Activated CD4-positive, alpha-beta memory T cell treated with anti-CD3 and anti-CD28 coated beads, Interleukin-2, amount 10 ng/mL, durations not matched to agents 7 days and 5 days (primary cell): ENCODE measurements at places on chromosomes 12 and 14. TPM values are rescaled to one million over a fixed set of nuclear protein-coding genes. Genes with fewer than 3 reads are reported as not detected.
A peak's percentile ranks its signal among the peaks of the same experiment; 100 is the strongest.

GRCh38 chr12:109393437-109394345 lies 46.0 kb downstream of the MYO1H start:
- H3K4me3 ChIP-seq, result no peak overlapping the region
- peaks cover 21% of the 10 kb centered on the region for H3K27me3 ChIP-seq

- H3K4me1 ChIP-seq, result peaks cover 23% of the 10 kb centered on the region
- no peaks in the 10 kb centered on the region for H3K27me3 ChIP-seq
- peaks cover 7% of the 10 kb centered on the region for H3K36me3 ChIP-seq
- H3K27ac ChIP-seq, result no peak overlapping the region
Measured at GRCh38 chr14:53183611-53184010, 30.5 kb upstream of the DDHD1 start.

DNA sequence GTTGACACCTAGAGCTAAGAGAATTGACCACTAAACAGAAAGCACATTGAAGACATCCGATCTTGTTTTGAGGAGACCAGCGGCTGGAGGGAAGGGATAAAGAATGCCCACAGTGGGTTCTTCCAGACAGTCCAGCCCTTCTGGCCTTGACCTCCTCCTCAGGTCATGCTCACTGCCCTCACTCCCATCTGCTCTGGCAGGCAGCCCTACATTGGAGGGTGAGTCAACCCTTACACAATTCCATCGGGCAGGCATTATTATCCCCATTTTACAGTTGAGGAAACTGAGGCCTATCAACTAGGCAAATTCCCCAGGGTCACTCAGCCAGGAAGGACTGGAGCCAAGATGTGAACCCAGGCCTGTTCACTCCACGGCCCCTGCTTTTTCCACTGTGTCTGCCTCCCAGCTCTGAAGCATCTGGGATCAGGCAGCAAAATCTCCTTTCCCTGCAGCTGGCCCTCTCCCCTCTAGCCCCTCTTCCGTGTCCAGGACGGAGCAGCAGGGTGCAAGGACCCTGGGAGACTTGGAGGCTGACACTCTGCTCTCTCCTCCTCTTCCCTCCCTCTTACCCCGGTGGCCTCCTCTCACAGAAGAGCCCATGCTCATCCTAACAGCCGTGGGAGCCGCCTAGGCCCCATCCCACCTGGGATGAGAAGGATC lies 5.3 kb downstream of the SCNN1A start:
- H3K27ac ChIP-seq, result no peak overlapping the region
- no peaks in the 10 kb centered on the region for H3K36me3 ChIP-seq

DNA sequence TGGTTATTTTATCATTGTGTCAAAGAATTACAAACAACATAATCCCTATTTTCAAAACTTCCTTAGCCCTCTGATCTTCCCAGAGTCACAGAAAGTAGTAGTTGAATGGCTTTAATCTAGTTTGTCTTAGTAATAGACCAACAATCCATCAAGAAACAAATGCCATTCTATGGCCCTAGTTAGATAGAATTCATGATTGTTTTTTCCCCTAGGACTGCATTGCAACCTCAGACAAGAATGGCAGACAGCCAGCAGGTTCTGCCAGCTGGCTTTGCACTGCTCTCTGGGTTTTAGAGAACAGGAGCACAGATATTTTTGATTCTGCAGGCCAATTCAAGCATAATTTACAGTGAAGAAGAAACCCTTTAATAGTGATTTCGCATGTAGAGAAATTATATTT lies 33.8 kb downstream of the SYT1 start:
- no peak overlapping the region for H3K4me3 ChIP-seq
- no peaks in the 10 kb centered on the region for H3K4me1 ChIP-seq
- H3K36me3 ChIP-seq, result no peaks in the 10 kb centered on the region
- no peak for DNase-seq
- H3K27me3 ChIP-seq, result no peaks in the 10 kb centered on the region

Gene ARMH4
- total RNA-seq, result not detected

Gene RIN3
- total RNA-seq, result 29.3 TPM

GRCh38 chr12:5480218-5480937 lies 48.5 kb downstream of the NTF3 start:
- H3K4me1 ChIP-seq, result no peaks in the 10 kb centered on the region
- DNase-seq, result no peak
- no peaks in the 10 kb centered on the region for H3K36me3 ChIP-seq
- H3K27me3 ChIP-seq, result no peaks in the 10 kb centered on the region

- no peak for DNase-seq
- no peaks in the 10 kb centered on the region for H3K27me3 ChIP-seq
- H3K27ac ChIP-seq, result no peak overlapping the region
- no peak overlapping the region for H3K4me3 ChIP-seq
- H3K4me1 ChIP-seq, result no peaks in the 10 kb centered on the region
Measured at GRCh38 chr12:78331181-78331580, 500.5 kb downstream of the NAV3 start.

- no peak overlapping the region for H3K27ac ChIP-seq
- DNase-seq, result no peak
- no peaks in the 10 kb centered on the region for H3K27me3 ChIP-seq
- H3K4me1 ChIP-seq, result peaks cover 67% of the 10 kb centered on the region
- peaks cover 68% of the 10 kb centered on the region for H3K36me3 ChIP-seq
Measured at GRCh38 chr12:105319691-105320209, 10.7 kb upstream of the C12orf75 start.

GRCh38 chr14:64421166-64421565 lies 33.0 kb downstream of the MTHFD1 start:
- H3K36me3 ChIP-seq, result peaks cover 76% of the 10 kb centered on the region
- peaks cover 34% of the 10 kb centered on the region for H3K4me1 ChIP-seq
- no peak for DNase-seq
- H3K27ac ChIP-seq, result no peak overlapping the region
- H3K27me3 ChIP-seq, result no peaks in the 10 kb centered on the region
- H3K4me3 ChIP-seq, result no peak overlapping the region

Gene KRT72
- not detected for total RNA-seq

GRCh38 chr12:102957339-102958050 lies at the start of gene ASCL1:
ASCL1 (plus strand) TSS chr12:102957674; CDS start chr12:102958245, 571 bp downstream.
- peaks cover 70% of the 10 kb centered on the region for H3K27me3 ChIP-seq
- H3K27ac ChIP-seq, result no peak within 1 kb of the TSS
- peak within 1 kb of the TSS; percentile 59 for H3K4me3 ChIP-seq
- no peak for DNase-seq
- H3K36me3 ChIP-seq, result peaks cover 4% of the 10 kb centered on the region
- peaks cover 43% of the 10 kb centered on the region for H3K4me1 ChIP-seq

- no peak overlapping the region for H3K27ac ChIP-seq
- no peak overlapping the region for H3K4me3 ChIP-seq
- DNase-seq, result no peak
Measured at GRCh38 chr12:102757882-102758226, 159.2 kb downstream of the PAH start.

- DNase-seq, result no peak
- peaks cover 7% of the 10 kb centered on the region for H3K27me3 ChIP-seq
- no peak overlapping the region for H3K27ac ChIP-seq
- H3K4me3 ChIP-seq, result no peak overlapping the region
Measured at GRCh38 chr12:4216187-4216927, 57.2 kb upstream of the CCND2 start.
